Pericardium fibroblast (primary cell): ENCODE measurements at places on chromosomes 7 and 10. TPM values are rescaled to one million over a fixed set of nuclear protein-coding genes. Genes with fewer than 3 reads are reported as not detected.

The NACAD gene
- total RNA-seq: 1.6 and 3.9 TPM in 2 replicates

The ELAPOR2 gene
- 3.0 and 11.8 TPM in 2 replicates for total RNA-seq

The NUDT13 gene
- 3.0 and 11.0 TPM in 2 replicates for total RNA-seq

The FAM20C gene
- 34.8 and 47.4 TPM in 2 replicates for total RNA-seq

The SPAM1 gene
- total RNA-seq: not detected in 2 replicates

The VAX1 gene
- total RNA-seq: not detected in 2 replicates

The PLAC9 gene
- total RNA-seq: 219 and 260 TPM in 2 replicates

The IPMK gene
- 4.8 and 5.4 TPM in 2 replicates for total RNA-seq

The FOXL3 gene
- total RNA-seq: not detected in 2 replicates

The SPDYE5 gene
- not detected in 2 replicates for total RNA-seq

The YKT6 gene
- total RNA-seq: 71.0 and 117 TPM in 2 replicates

The ATXN7L1 gene
- total RNA-seq: 2.8 and 3.1 TPM in 2 replicates

The WDR91 gene
- 6.0 and 8.4 TPM in 2 replicates for total RNA-seq

The CYP2W1 gene
- 0.12 and 4.8 TPM in 2 replicates for total RNA-seq

The ASB10 gene
- total RNA-seq: not detected in 2 replicates

The AS3MT gene
- 0.70 and 1.0 TPM in 2 replicates for total RNA-seq

The PNLIPRP2 gene
- total RNA-seq: not detected in 2 replicates

The PCBD1 gene
- 31.7 and 32.4 TPM in 2 replicates for total RNA-seq

The HHEX gene
- total RNA-seq: 0.12 and 0.51 TPM in 2 replicates

The ZP3 gene
- 1.4 and 6.5 TPM in 2 replicates for total RNA-seq

The LIMK1 gene
- total RNA-seq: 35.9 and 43.7 TPM in 2 replicates

The CCT6A gene
- total RNA-seq: 76.1 and 92.5 TPM in 2 replicates

The GBX1 gene
- total RNA-seq: not detected in 2 replicates

The CDH23 gene
- under 0.01 and 1.1 TPM in 2 replicates for total RNA-seq

The FZD8 gene
- 11.7 and 15.7 TPM in 2 replicates for total RNA-seq

The PHF14 gene
- 14.6 and 15.5 TPM in 2 replicates for total RNA-seq

The DRGX gene
- total RNA-seq: not detected in 2 replicates

The TBXAS1 gene
- 4.9 and 6.1 TPM in 2 replicates for total RNA-seq

The FXYD4 gene
- not detected in 2 replicates for total RNA-seq

The SLC26A5 gene
- total RNA-seq: not detected in 2 replicates
